ENCODE measurements at places on chromosomes 11 and 22.

- no peak for DNase-seq
Observed at GRCh38 chr22:50620593-50621355, 7.2 kb downstream of the ARSA start.

DNA sequence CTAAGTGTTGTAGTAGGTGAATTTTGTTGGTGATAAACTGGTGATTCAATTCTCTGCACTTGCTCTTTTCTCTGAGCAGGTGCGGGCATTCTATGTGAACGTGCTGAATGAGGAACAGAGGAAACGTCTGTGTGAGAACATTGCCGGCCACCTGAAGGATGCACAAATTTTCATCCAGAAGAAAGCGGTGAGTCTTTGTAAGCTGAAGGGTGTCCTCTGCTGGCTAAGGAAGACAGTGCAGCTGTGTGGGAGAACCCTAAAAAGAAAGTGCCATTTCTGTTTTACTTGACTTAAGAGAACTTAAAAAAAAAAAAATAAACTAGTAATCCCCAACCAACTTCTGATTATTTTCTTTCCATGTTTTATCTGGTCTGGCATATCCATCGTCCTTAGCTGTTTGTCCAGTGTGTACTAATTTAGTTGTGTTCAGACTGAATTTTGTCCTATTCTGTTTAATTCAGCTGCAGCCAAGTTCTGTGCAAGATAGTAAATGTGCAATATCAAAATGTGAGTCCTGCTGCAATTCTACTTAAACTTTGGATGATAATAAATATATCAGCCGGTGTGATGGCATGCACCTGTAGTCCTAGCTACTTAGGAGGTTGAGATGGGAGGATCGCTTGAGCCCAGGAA lies 29.6 kb downstream of the CAT start:
- peak; percentile 7 for DNase-seq

GRCh38 chr22:19801340-19802000 lies 40.9 kb downstream of the TBX1 start:
- DNase-seq, result no peak

DNA sequence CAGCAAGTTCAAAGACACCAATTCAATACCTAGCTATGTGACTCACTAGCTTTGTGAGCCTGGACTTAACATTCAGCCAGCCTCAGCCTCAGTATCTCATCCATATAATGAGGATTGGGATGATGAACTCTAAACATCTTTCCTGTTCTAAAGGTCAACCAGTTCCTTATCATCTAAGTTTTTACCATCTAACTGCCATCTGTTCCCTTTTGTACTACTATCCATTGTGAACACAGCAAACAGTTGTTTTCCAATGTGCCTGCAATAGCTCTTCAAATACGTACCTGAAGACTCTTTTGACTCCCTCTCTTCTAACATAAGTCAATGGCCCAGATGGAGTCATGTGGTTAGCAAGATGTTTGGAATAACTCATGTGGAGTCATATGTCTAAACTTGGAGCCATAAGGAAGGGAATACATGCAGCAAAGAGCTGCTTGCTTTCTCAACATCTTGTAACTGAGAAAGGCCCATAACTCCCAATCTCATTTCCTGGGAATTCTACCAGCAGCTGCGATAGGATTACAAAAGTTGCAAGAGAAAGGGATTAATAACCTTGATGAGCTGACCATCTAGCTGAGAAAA lies 19.4 kb downstream of the SYTL2 start:
- no peak for DNase-seq

GRCh38 chr11:97615546-97615945 lies 1225.7 kb downstream of the JRKL start:
- no peak for DNase-seq

DNA sequence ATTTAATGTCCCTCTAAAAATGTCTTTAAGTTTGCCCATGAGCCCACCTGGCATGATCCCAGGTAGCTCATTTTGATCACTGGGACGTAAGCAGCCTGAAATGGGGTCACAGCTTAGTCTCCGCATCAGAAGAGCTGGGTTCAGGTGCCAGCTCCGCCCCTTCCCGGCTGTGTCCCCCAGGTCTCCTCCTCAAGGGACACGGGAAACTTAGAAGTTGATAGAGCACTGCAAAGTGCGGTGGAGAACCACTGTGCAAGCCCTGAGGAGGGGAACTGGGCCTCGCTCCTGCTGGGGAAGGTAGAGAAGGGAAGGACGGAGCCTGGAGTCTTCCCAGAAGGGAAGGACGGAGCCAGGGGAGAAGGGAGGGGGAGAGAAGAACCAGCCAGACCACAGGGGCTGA lies 7.7 kb downstream of the TOM1 start:
- DNase-seq, result no peak

DNA sequence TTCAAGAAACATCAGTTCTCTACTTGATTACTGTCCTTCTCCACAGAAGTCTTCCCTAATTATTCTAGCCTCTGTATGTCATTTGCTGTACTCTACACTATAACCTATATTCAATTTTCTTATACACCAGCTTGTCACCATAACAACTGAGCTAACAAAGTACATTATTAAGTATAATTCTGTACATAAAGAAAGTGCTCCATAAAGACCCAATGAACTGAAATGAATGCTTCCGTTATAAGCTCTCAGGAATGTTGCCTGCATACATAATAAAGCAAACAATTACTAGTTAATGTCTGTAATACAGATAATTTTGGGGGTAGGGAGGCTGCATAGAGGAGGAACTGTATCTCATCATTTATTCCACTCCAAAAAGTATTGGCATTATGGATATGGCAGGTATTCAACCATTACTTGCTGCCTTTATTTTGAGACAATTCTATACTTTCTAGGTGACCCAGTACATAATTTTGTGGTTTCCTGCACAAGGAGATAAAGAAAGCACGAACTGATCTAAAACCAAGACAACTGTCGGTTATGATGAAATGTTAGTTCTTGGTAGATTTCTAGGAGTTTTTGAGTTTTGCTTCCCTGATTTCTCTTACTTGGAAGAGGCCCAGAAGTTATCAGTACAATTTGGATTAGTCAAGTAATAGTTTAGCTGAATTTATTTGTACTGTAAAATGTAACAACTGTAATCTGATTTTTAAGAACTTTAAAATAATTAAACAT lies 202.5 kb downstream of the SBF2 start:
- no peak for DNase-seq

DNA sequence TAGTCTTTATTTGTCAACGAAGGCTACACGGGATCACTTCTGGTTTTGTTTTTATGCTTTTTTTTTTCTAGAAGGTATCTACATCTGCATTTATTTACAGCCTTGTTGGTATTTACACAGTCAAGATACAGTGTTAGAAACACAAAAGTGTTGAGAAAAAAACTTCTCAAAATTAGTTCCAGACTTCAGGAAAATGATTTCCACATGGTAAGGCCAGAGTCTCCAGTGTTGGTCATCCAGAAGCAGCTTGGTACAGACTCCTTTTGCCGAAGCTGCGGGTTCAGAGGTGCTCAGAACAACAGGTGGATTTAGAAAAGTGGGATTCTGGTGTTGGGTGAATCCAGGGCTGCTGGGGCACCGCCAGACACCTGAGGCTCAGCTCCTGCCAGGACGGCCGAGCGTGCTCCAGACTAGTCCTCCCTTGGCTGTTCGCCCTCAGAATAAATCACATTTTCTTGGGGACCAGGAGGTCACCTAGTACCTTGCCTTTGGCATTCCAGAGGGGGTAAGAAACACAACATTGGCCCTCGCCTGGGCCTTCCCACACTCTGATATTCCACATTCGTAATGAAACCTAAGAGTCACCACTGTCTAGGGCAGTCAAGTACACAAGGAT lies 78.7 kb upstream of the NARS2 start:
- DNase-seq, result no peak

DNA sequence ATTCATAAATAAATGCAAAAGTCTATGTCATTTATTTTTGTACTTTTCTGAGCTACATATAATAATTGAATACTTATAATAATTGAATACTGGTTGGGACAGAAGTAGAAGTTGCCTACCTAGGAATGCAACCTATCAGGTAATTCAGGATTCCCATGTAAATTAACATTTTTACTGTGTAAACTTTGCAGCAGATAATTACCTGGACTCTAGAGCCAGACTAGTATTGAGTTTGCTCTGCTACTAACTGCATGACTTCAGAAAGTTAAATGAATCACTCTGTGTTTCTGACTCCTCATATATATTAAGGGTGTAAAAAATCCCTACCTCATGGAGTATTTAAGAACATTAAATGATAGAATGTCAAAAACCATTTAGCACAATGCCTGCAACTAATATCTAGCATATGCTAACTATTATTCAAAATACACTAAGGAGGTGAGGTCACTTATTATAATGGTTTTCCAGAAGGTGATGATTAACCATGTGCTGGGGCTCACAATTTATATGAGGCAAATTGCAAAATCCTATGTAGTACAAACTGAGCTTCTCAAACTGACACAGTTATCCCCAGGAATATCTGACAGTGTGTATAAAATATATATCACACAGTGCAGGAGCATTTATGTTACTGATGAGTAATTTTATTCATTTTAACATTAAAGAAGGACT lies 138.1 kb upstream of the ANO3 start:
- DNase-seq, result no peak

DNA sequence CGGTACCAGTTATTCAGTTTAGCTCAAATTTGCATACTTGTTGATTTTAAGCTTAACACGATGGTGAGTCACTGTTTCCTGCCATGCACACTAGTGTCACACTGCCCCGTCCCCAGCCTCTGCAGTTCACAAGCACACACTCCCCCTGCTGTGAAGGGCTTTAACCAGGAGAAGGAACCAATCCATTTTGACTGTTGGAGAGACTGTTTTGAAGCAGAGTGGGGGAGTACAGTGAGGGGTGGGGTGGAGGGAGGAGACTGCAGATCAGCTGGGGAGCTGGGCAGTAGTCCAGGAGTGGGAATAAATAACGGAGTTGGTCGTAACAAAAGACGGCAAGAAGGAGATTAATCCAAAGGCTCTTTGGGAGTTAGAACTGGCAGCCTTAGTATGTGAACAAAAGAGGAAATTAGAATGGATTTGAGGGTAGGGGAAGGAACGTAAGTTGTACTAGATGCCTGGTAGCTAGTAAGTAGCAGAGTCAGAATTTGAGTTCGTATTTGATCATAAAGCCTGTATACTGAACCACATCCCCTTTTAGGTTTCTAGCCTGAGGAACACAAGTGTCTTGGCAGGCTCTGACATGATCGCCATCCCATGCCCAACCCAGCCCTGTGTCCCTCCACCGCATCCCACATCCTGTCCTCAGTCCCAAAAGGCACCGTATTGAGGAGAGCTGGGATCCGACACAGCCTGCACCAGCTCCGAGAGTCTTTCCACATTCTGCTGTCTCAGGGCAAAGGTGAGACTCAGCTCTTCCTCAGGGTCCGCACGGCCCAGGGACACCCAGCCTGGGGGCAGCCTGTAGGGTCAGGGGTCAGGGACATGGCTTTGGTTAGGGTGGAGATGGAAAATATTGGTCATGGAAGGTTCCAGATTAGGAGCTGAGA lies 862 bp downstream of the TPP1 start:
- no peak for DNase-seq

GRCh38 chr11:93740031-93740729 lies 1.1 kb downstream of the TAF1D start:
- no peak for DNase-seq

GRCh38 chr11:63635762-63636465 lies 21.7 kb upstream of the PLAAT3 start:
- DNase-seq, result peak; percentile 17

DNA sequence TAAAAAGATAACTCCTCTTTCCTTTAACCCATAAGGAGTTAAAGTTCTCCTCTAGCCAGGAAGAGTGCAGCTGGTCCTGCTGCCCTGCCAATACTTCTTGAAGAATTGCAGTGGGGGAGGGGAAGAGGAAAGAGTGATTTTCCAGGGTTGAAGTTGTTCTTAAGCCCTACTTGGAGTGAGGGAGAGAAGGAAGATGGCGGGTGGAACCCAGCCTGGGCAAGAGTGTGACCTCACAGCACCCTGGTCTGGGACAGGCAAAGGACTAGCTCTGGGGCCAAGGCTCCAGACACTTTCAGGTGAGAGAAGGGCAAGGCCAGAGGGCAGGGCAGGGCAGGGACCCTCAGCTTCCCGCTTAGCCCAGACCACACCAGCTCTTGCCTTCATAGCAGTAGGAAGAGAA lies 6.6 kb downstream of the TNKS1BP1 start:
- no peak for DNase-seq

GRCh38 chr11:2100361-2101170 lies 38.6 kb downstream of the IGF2 start:
- no peak for DNase-seq

- DNase-seq, result no peak
Observed at GRCh38 chr22:37559901-37560607, at the start of gene CDC42EP1. Gene CDC42EP1 (plus strand): TSS chr22:37560480. CDS start chr22:37566350, 5,870 bp downstream.

DNA sequence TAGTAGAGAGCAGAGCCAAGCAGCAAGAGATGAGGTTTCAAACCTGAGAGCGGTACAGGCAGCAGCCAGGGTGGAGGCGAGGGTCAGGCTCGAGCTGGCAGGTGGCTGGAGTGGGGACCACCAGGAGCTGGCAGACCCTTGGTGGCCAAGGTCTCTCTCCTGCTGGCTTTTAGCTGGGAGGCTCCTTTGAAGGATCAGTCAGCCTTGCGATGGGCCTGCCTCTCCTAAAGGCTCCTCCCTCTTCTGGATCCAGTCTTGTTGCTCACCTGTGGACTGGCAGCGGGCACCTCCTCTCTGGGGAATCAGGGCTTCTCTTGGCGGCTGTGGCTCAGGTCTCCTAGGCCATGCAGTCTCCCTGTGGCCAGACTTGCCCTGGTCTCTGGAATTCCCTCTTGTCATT lies 24.8 kb downstream of the TPST2 start:
- DNase-seq, result no peak

DNA sequence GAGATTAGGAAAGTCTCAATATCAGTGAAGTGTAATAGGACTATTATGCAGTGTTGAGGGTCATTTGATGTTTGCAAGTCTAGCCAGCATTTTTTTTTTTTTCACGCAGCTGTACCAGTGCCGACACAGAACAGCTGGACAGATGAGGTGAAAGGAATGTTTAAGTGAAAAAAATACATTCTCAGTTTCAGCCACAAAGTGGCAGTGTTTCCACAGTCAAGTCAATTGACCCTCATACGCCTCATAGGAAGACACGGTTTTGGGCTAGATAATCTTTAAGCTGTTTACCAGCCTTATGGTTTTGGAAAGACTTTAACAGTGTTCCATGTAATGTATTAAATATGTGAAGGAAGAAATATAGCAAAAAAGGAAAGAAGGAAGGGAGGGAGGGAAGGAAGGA lies 349.9 kb upstream of the ANO3 start:
- no peak for DNase-seq

DNA sequence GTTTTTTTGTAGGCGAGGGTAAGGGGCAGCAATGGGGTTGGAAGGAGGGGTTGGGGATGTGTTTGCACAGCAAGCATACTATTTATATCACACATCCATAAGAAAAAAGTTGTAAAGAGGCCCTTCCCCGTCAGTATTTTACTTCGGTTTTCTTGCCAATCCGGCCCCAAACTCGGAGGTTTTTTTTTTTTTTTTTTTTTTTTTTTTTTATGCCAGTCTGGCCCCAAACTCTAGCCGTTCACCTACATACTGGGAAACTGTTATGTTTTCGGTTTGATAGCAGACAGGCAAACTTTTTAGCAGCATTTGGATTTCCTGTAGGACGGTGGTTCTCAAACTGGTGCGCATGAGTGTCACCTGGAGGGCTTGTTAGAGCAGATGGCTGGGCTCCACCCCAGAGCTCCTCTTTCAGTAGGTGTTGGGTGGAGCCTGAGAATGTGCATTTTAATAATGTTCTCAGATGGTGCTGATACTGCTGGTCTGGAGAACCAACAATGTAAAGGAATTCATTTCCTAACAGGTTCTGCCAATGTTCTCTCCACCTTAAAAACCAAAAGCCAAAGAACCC lies 76.5 kb upstream of the ZBED5 start:
- DNase-seq, result no peak
